Upper lobe of right lung (tissue), 1 donor: ENCODE measurements at places on chromosomes 2 and 18. TPM values are rescaled to one million over a fixed set of nuclear protein-coding genes. Genes with fewer than 3 reads are reported as not detected.

DNA sequence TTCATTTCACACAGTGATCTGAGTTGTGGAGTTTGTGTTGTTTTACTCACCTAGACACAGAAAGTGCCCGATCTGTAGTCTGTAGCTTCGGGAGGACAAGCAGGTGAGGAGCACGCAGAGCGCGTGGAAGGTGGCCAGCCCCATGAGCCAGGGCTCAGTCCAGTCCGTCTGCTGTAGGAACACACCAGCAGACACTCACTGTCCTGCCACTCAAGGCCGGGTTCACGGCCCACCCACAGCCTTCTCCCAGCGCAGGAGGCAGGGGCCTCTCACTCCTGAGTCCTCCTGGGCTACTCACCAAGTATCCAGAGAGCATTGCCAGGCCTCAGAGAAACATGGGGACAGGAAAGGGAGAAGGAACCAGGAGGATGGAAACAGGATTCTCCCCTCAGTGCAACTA is 1.7 kb downstream of the TMEM18 start:
- no peak overlapping the region for H3K27ac ChIP-seq
- H3K4me1 ChIP-seq = peaks cover 11% of the 10 kb centered on the region
- no peaks in the 10 kb centered on the region for H3K27me3 ChIP-seq
- no peak overlapping the region for H3K4me3 ChIP-seq
- peaks cover 21% of the 10 kb centered on the region for H3K36me3 ChIP-seq
- DNase-seq = no peak

- peak overlapping the region; percentile 63 for H3K27ac ChIP-seq
- H3K4me3 ChIP-seq = no peak overlapping the region
- DNase-seq = peak; percentile 42
- no peaks in the 10 kb centered on the region for H3K36me3 ChIP-seq
- no peaks in the 10 kb centered on the region for H3K27me3 ChIP-seq
- H3K4me1 ChIP-seq = peaks cover 15% of the 10 kb centered on the region
Observed at GRCh38 chr2:26652361-26653041, 11.3 kb upstream of the CIB4 start.

GRCh38 chr2:1787755-1788477 is 43.6 kb upstream of the PXDN start:
- DNase-seq = no peak
- H3K4me3 ChIP-seq = no peak overlapping the region
- no peaks in the 10 kb centered on the region for H3K4me1 ChIP-seq
- H3K36me3 ChIP-seq = no peaks in the 10 kb centered on the region
- no peaks in the 10 kb centered on the region for H3K27me3 ChIP-seq

- H3K27me3 ChIP-seq = no peaks in the 10 kb centered on the region
- no peak overlapping the region for H3K4me3 ChIP-seq
- H3K36me3 ChIP-seq = peaks cover 20% of the 10 kb centered on the region
- no peaks in the 10 kb centered on the region for H3K4me1 ChIP-seq
- H3K27ac ChIP-seq = peak overlapping the region; percentile 24
- no peak for DNase-seq
Observed at GRCh38 chr2:69465513-69466456, 28.6 kb upstream of the NFU1 start.

DNA sequence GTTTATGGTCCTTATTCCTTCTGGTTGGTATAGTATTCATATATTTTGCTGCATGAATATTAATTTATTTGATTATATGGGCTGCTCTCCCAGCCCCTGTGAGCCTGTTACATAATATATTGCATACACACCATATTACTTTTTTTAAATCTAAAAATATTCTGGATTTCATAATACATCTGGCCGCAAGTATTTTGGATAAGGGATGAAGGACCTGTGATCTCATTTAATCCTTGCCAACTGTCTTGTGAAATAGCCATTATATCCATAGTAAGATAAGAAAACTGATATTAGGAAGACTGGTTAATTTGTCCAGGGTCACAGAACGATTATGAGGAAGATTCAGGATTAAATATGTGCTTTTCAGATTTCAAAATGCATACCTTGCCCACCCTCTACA is 433.6 kb downstream of the LPIN1 start:
- H3K4me3 ChIP-seq = no peak overlapping the region
- H3K27me3 ChIP-seq = no peaks in the 10 kb centered on the region
- no peak for DNase-seq
- peaks cover 22% of the 10 kb centered on the region for H3K4me1 ChIP-seq
- no peaks in the 10 kb centered on the region for H3K36me3 ChIP-seq

DNA sequence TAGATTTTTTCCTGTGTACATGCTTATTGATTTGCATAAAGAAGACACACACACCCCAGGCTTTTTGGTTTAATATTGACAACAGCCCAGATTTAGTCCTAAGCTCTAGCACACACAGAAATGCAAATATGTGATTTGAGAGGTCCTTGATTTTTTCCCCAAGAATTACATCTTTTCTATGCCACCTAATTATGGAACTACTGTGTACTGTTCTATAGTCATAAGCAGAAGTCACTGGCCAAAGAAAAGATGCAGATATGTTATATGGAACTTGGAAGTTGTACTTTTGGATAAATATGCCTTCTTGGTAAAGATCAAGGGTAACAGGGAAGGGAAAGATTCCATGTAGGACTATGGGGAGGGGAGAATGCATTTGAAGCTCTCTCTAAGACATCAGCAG is 105.6 kb downstream of the SETBP1 start:
- no peak overlapping the region for H3K4me3 ChIP-seq
- no peak for DNase-seq
- no peak overlapping the region for H3K27ac ChIP-seq

- DNase-seq = no peak
- no peaks in the 10 kb centered on the region for H3K4me1 ChIP-seq
- no peak overlapping the region for H3K27ac ChIP-seq
- no peak overlapping the region for H3K4me3 ChIP-seq
- no peaks in the 10 kb centered on the region for H3K27me3 ChIP-seq
Observed at GRCh38 chr2:221676566-221677172, 104.6 kb upstream of the EPHA4 start.

DNA sequence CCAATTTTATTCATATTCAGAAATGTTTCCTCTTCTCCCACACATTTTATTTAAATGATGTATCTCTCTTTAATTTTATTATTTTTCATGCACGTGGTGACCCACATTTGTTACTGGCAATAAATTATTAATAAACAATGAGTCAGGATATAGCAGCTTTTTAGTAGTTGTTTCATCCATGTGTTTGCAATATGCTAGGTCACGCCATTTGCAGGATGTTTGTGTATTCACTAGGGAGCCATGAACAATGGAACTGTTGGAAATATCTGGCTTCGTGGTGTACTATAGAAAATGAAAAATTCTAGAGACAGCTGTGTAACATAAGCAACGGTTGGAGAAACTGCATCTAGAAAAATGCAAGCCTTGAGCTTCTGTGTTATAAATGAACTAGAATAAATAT is 176.0 kb upstream of the COL3A1 start:
- no peak overlapping the region for H3K27ac ChIP-seq
- no peak overlapping the region for H3K4me3 ChIP-seq
- H3K27me3 ChIP-seq = no peaks in the 10 kb centered on the region

The KATNAL2 gene
- total RNA-seq = 3.1 TPM
